Activated CD4-positive, CD25-positive, alpha-beta regulatory T cell treated with anti-CD3 and anti-CD28 coated beads, Interleukin-2, amount 50 U/mL, for 72 hours (primary cell): ENCODE measurements at places on chromosomes 11 and 22.
A peak's percentile ranks its signal among the peaks of the same experiment; 100 is the strongest.

DNA sequence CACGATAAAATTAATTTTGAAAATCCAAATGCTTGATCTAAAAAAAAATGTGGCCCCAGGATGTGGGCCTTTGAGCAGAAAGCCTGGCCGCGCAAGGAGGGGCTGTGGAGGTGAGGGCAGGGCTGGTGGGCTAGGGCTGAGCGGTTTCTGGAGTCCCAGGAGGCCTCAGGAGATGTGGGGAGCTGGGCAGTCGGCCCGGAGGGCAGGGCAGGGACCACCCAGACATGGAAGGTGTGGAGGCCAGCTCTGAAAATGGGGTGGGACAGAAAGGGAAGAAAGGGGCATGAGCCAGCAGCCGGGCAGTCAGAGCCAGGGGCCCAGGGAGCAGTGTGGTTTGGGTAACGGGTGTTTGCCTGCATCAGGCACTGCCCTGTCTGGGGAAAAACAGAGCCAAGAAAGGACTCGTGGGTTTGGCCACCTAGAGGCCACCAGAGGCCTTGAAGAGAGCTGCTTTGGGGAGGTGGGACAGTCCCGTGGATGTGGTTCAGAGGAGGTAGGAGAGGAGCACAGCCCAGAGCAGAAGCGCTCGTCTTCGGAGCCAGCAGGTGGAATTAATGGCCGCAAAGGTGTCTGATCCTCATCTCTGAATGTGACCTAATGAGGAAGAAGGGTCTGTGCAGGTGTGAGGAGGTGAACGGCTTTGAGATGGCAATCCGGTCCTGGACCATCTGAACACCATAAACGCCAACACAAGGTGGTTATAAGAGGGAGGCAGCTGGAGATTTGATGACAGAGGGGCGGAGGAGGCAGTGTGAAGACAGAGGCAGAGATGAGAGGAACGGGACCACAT, 50.2 kb downstream of the IGF2 start:
- peak; percentile 29 for DNase-seq

GRCh38 chr11:58395581-58395980, 11.1 kb downstream of the OR5B3 start:
- DNase-seq: no peak

DNA sequence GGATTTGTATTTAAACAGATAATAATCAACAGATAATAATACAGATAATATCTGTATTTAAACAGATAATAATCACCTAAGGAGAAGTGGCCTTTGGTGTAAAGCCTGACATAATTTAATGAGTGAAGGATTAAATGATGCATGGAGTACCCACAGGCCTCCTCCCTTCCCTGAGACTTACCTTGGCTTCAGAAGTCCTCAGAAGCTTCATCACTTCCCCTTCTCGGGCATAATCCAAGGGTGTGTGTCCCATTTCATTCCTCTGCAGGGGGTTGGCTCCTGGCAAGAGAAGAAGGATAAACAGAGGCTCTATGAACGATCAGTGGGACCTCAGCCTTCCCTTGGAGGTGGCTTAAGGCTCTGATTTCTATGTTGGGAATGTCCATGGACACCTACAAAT, 85.5 kb upstream of the PHOX2A start:
- DNase-seq: no peak

DNA sequence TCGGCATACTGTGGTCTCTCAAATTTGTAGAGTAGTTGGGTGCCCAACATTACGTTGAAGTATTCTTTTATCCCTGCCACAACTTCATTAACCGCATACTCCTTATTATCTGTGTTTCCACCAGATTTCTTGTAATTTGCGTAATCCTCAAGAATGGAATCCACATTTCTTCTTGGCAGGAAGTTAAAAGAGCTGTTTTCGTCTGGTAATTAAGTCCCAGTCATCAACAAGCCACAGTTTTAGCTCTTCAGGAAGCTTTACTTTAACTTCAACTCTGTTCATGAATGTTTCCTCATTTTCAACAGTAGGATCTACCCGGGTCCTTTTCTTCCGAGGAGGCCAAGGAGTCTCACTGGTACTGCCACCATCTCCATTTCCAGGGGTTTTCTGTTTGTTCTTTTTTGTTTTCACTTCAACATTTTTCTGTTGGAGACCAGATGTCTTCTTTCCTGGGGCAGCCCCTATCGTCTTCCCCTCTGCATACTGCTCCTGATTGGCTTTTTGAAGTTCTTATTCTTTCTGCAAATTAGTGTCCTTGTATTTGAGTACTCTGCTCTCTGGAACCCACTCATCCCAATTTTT, 30.3 kb downstream of the PDE3B start:
- no peak for DNase-seq

- no peak for DNase-seq
Measured at GRCh38 chr22:34879001-34879400, 187.0 kb upstream of the ISX start.
